ENCODE measurements at places on chromosomes 6 and 20.
A peak's percentile ranks its signal among the peaks of the same experiment; 100 is the strongest.

GRCh38 chr6:80535914-80536565 lies 429.6 kb downstream of the BCKDHB start:
- no peak for DNase-seq

DNA sequence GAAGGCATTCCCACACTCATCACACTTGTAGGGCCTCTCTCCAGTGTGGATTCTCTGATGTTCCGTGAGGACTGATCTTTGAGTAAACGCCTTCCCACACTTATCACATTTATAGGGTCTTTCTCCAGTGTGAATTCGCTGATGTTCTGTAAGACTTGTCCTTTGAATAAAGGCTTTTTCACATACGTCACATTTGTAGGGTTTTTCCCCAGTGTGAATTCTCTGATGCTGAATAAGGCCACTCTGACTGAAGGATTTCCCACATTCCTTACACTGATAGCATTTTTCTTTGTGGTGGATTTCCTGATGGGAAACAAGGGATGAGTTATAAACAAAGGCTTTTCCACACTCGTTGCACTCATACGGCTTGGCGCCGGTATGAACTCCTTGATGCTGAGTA lies 8.9 kb downstream of the ZSCAN12 start:
- DNase-seq = no peak

DNA sequence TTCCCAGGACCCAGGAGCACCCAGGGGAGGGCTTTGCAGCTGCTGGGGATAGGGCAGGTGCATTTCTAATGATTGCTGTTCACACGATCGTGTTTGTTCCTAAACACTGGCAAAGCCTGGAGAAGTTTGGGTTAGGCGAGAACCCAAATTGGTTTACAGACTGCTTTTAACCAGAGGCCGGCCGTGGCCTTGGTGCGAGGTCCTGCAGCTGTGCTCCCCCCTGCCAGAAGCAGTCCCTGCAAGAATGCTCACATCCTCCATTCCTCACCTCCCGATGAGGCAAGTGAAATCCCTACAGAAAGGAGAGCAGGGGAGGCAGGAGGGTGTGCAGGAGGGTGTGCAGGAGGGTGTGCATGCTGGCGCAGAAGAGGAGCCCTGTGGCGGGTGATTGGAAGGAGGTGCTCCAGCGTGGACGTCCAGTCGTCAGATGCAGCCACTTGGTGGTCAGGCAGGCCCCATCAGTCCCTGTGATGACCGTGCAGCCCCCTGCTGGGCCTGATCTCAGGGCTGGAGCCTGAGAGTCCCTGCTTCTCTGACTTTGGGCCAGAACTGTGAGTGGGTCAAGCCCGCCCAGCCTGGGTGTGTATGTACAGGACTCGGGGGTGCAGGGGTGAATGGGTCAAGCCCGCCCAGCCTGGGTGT lies 55.7 kb upstream of the FRMD1 start:
- DNase-seq = no peak

GRCh38 chr6:12522347-12522746 lies 194.2 kb upstream of the PHACTR1 start:
- DNase-seq = no peak

GRCh38 chr20:35190556-35190955 lies 18.7 kb downstream of the PROCR start:
- no peak for DNase-seq

DNA sequence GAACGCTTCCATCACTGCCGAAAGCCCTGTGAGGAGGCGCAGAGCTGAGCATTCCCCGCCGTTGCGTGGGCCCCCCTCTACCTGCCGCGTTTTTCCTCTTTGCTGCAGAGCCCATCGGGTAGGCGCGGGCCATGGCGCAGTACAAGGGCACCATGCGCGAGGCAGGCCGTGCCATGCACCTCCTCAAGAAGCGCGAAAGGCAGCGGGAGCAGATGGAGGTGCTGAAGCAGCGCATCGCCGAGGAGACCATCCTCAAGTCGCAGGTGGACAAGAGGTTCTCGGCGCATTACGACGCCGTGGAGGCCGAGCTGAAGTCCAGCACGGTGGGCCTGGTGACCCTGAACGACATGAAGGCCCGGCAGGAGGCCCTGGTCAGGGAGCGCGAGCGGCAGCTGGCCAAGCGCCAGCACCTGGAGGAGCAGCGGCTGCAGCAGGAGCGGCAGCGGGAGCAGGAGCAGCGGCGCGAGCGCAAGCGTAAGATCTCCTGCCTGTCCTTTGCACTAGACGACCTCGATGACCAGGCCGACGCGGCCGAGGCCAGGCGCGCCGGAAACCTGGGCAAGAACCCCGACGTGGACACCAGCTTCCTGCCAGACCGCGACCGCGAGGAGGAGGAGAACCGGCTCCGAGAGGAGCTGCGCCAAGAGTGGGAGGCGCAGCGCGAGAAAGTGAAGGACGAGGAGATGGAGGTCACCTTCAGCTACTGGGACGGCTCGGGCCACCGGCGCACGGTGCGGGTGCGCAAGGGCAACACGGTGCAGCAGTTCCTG lies 693 bp downstream of the FAM50B start:
- DNase-seq = no peak

- no peak for DNase-seq
Measured at GRCh38 chr6:45738057-45738455, 277.6 kb downstream of the CLIC5 start.

DNA sequence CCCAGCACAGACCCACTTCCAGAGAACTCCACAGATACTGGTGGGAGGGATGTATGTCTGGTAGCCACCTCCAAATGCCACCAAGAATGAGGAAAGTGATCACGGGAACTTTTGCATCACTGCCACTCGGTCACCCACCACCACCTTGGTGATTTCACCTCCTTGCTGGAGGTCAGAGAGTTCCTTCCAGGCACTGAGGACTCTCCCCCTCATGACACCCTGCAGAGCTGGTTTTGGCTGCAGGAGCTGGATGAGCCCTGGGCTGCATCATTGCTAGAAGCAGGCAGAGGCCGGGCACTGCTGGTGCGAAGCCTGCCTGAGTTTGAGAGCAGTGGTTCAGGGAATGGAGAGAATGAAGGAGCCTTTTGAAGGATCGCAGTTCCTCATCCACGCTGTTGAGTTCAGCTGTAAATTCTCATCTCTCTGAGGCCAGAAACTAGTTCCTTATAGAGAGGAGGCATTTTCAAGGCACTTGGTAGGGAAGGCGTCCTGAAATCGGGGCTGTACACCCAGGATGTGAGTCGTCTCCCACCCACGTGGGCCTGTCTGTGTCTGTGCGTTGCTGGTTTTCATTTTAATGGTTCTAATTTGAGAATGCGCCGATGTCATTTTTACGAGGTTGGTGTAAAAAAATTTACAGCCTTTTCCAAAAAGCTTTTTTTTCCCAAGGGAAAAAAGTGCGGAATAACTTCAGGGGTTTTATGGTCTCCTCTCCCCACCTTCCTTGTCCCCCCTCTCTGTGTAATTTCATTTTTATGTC lies 25.0 kb downstream of the FOXP4 start:
- DNase-seq = no peak

DNA sequence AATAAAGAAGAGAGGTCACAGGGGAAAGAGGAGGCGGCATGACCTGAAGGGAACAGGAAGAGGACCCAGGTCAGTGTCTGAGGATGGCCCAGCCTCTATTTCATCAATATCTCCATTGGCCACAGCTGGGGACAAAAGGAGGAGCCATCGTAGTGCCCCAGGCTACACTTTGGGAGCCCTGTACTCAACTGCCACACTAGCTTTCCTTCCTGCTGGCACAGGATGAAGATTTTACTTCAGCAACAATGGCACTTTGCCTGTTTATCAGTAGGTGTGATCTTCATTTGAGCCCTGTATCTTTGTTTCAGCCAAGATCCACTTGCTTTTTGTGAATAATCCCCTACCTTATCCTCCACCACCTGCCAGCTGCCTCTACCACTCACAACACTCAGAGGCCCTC lies 35.4 kb upstream of the RCAN2 start:
- DNase-seq = no peak

GRCh38 chr20:17613328-17614175 lies 43.7 kb downstream of the DSTN start:
- DNase-seq = peak; percentile 54

DNA sequence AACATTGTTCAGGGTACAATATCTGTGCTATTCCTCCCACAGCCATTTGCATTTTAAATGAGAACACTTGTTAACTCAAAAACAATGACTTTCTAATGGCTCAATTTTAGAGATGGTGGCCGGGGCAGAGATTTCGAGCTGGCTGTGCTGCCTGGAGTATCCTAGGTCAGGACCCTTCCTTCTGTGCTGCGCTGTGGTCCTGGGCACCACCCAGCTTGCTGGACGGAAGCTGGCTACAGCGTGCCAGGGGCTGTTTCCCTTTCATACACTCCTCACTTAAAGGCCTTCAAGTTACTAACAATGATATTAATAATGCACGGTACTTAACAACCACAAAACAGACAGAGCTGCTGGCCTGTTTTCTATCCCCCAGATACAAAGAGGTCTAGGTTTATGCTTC lies 194.4 kb upstream of the CST7 start:
- no peak for DNase-seq

- DNase-seq = no peak
Measured at GRCh38 chr6:134683783-134684422, 266.0 kb downstream of the ALDH8A1 start.

GRCh38 chr6:5712349-5713215 lies 294.1 kb downstream of the NRN1 start:
- no peak for DNase-seq

DNA sequence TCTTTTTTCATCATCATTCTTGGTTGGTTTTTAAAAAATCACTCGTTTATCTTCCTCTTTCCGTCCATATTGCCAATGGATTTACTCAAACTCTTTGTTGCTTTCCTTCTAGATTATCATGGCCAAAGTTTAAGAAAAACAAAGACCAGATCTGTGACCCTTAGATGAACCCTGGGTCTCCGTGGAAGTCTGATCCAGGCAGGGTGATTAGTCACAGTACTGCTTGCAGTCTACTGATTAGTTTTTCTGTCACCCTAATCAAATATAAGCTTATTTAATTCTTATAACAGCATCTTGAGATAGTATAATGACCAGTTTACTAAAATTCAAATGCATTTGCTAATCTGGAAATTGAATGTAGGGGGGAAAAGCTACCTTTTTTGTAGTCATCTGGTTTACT lies 6.0 kb upstream of the SMIM28 start:
- DNase-seq = no peak

DNA sequence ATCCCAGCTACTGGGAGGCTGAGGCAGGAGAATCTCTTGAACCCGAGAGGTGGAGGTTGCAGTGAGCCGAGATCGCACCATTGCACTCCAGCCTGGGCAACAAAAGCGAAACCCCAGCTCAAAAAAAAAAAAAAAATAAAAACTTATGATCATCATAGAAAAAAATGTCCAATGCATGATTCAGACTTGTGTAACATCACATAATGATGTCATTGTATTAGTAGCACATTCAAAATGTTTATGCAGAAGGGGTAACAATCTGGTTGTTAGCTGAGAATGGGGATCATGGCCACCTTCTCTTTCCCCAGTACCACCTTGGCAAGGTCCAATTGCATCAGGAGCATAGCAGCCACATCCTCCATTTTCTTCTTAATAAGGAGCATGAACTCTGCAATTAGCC lies 137.6 kb upstream of the MARCKS start:
- DNase-seq = no peak

- DNase-seq = no peak
Measured at GRCh38 chr6:152502421-152503188, 134.6 kb downstream of the SYNE1 start.

DNA sequence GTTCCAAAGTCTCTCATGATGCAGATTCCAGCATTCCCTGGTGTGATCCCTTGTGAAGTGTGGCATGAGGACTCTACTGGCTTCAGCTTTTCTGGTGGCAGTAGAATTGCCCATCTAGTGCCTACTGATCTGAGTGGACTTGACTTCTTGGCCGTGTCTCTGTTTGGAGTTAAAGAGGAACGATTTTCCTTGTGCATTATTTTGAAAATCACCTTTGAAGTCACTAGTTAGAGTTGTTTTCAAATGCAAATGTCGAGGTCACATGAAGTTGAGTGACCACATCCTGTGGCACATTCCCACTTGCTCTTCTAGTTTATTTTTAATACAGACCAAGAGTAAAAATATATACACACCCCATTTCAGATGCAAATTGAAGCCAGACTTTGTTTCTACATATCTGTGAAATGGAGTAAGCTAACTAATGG lies 270.7 kb upstream of the TAB2 start:
- DNase-seq = no peak

DNA sequence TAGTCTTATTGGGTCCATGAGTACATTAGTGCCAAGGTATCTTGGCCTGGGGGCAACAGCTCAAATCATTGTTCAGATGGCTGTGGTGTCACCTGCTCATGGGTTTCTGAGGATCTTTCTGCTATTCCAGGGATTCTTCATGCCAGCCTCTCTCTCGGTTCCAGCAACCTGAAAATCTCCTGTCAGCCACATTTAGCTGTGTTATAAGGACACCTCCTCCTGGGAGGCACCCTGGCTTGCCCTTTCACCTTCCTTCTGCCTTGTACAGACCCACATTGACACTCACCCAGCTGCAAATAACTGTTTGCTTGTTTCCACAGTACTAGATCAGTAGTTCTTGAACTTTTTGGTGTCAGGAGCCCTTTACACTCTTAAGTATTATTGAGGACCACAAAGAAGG lies 159.9 kb downstream of the GRM4 start:
- no peak for DNase-seq

DNA sequence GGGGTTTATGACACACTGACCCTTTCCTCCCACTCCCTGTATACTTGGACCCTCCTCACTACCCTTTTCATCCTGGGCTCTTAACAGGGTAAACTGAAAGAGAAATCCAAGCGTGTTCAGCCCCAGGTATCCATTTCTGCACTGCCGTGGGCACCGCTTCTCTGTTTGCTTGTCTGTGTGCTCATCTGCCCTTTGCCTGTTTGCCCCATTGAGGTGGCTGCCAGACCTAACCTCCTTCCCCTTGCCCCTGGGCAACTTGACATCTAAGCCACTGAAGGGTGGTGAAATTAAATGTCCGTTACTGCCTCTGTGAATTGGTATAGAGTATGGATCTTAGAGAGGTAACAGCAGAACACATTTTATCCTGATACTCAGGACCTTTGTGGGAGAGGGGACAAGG lies 38.7 kb downstream of the ACSS2 start:
- DNase-seq = no peak

DNA sequence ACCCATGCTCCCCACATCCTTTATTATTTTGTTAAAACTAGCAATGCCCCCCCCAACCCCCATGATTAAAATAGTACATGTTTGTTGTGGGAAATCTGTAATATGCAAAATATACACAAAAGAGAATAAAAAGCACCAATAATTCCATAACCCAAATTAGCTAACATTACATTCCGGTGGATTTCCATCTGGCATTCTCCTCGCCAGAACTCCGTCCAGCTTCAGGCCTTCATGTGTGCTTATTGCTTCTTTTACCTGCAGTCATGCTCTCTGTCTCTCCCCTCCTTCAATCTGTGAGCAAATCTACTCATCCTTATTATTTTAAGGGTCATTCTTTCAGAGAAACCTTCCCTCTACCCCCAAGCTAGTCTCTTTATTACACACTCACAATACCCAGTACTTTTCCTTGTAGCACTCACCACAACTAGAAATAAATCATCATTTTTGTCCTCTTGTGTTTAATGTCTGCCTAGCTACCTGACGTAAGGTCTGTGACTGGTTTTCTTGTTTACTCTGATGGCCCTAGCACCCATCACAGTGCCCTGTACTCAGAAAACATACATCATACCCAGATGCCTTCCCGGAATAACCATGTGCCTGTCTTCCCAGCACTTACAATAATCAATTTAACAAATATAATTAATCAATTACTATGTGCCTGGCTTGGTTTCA lies 25.6 kb upstream of the IER3 start:
- DNase-seq = no peak

All from heart left ventricle (tissue), 16 donors.